ENCODE measurements at places on chromosomes 7 and 10.

DNA sequence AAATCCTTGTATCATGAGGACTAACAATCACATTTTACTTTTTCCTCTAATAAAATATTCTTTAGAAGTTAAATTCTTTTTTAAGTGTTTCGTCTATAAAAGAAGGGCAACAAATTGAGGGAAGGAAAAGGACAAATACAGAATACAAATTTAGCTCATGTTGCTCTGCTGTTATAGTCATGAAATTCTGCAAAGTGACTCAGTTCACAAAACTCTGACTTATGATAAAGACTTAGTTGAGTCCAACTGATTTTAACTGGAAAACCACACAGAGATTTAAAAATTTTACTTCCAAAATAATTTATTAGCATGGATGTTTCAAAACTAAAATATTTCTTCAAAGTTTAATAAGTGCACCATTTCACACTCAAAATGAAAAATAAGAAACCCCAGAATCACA, 75.0 kb upstream of the GPR22 start:
- no peak for DNase-seq

DNA sequence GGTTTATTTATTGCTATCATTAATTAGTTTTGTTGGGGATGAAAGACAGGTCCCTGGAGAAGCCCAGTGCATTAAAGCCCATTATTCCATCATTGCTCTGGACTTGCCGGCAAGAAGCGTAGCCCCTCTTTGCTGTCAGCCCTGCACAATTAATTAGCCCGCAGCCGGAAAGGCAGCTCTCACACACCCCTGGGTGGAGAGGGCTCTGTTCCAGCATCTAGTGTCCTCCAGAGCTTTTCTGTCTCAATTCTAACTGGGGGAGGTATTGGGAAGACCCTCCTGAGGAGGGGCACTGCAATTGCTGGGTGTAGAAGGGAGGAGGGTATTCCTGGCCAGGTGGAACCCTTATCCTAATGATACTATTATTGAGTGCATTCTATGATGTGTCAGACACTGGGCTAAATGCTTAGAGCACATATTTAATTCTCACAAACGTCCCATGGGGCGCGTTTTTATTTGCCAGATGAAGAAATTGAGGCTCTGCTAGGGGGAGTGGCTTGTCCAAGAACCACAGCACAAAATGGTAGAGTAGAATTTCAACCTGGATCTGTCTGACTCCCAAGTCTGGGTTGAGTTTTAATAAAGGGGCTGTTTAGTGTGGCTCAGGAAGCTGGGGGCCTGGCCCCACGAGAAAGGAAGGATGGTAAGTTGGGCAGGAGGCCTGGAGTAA, 148.1 kb upstream of the PCBD1 start:
- no peak for DNase-seq

DNA sequence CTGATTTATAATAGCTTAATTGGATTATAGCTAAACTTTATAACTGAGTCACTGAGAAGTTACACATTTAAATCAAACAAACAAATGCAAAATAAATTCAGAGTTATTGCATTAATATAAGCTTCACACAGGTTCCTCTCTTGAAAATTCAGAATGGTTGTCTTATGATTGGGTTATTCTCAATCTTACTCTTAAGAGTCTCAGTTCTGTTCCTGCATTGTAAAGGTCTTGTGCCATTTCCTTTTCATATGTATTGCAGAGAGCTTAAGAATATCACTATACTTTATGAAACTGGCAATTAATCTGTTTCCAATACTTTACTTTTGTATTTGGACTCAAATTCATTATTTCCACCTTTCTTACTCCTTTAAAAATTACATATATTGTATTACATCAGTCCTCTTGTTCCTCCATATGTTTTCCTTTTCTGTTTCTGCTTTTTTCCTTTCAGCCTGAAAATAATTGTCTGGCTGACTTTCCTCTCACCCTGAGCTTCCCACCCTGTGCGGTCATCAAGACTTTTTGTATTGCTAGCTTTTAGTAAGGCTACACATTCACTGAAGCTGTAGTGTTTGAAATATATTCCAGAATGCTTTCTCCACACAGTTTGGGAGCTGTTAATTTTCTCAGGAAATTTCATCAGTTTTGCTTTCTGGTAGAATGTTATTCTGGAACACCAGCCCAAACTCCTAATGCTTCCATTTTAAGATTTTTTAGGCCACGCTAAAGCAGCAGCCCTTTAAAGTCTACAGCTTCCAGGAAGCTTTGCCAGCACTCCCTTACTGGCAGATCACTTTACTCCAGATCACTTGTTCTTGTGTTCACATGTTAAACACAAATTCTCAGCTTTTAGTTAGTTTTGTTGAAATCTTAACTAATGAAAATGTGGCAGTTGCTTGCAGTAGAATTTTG, 139.4 kb downstream of the KCND2 start:
- DNase-seq = no peak

- no peak for DNase-seq
Observed at GRCh38 chr10:34092891-34093290, 722.2 kb downstream of the PARD3 start.

DNA sequence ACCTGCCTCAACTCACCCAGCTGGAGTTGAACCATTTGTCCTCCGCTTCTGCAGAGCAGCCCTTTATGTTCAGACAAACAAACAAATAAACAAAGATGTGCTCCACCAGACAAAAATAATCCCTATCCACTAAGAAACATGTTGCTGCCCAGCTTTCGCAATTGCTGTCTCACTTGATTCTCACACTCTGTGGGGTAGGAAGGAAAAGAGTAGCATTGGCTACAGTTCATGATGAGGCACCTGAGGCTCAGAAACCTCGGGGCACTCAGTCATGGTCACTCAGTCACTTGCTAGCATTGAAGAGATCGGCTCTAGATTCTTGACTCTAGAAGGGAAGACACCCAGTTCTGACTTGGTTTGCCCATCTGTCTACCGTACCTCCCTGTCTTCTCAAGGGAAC, 88.0 kb upstream of the ZMIZ1 start:
- DNase-seq = no peak

- no peak for DNase-seq
Observed at GRCh38 chr7:45573661-45574415, at the start of gene ADCY1. Gene ADCY1 (plus strand): TSS chr7:45574368. CDS start chr7:45574544, 176 bp downstream.

GRCh38 chr10:71836596-71836974, 14.5 kb downstream of the PSAP start:
- no peak for DNase-seq

DNA sequence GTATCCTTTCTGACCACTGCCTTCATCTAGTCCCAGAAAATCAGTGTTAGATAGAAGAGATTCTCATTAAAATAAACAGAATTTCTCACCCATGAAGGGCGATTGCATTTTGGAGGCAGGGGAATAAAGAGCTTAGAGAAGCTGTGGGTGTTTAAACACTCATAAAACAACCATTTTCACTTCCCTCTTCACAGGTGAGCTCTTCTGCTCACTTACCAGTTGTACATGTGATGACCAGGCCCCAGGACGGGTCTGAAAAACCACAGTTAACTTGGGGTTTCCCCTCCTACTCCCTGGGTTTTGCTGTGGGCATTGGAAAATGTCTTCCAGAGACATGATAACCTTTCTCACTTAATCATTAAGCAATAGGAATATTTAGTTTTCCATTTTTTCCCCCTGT, 411.6 kb upstream of the DPP6 start:
- no peak for DNase-seq

DNA sequence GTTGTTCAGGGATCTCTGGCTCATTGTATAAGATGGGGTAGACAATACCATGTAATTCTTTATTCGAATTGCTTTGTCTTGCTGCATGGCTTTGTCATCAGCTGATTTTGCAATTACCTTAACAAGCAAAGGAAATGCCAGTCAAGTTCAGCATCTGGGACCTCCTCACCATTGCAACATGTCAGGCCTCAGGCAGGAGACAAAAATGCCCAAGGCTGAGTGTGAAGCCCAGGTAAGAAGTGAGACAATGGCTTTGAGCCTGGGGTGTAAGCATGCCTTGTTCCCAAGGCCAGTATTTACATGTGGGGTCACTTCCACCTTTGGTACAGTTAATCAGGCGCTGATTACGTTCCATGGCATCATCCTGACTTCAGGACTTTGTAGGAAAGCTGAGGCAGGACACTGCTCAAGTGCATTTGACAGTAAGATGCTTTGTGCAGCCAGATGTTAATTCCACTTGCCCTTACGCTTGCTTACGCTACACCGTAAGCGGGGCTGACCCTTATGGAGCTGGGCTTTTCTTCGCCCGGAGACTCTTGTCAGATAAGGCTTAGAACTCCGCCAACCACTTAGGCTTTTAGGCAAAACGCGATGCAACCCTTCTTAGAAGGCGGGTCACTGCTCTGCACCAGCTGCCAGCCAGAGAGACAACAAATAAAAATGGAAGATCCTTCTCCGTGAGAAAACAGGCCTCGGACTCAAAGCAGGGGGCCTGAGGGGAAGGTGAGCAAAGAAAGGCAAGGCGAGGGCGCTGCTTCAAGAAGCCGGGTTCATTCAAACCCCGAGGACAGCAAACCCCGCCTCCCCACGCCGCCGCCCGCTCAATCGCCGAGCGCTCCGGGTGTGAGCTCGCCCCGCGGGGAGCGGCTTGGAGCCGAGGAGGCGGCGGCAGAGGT, 1.3 kb upstream of the SP4 start:
- no peak for DNase-seq

DNA sequence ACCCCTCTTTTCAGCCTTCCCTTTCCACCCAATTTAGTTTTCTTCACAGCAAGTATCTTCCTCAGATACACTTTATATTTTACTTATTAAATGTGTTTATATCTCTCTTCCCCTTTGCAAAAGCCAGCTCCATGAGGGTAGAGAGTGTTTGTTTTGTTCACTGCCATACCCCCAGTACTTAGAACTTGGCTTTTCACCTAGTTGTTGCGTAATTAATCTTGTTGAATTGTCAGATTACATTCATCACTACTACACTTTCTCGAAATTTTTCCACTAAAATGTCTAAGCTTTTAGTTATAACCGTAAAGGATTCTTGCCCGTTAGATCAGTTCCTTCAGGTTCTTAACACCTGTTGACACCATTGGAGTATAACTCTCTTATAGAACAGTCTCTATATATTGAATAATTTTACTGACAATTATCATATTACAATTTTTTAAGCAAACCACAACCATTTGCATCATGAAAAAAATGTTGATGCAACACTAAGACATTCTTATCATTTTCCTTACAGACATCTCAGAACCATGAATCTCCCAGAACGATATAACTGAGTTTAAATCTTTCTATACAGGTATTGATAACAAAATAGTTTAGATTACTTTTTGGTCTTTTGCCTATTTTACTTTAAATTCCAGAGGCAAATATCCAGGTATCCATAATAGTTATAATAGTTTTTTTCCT, 29.9 kb downstream of the VWDE start:
- DNase-seq = no peak

GRCh38 chr10:81996927-81997326, 121.9 kb downstream of the NRG3 start:
- DNase-seq = no peak

DNA sequence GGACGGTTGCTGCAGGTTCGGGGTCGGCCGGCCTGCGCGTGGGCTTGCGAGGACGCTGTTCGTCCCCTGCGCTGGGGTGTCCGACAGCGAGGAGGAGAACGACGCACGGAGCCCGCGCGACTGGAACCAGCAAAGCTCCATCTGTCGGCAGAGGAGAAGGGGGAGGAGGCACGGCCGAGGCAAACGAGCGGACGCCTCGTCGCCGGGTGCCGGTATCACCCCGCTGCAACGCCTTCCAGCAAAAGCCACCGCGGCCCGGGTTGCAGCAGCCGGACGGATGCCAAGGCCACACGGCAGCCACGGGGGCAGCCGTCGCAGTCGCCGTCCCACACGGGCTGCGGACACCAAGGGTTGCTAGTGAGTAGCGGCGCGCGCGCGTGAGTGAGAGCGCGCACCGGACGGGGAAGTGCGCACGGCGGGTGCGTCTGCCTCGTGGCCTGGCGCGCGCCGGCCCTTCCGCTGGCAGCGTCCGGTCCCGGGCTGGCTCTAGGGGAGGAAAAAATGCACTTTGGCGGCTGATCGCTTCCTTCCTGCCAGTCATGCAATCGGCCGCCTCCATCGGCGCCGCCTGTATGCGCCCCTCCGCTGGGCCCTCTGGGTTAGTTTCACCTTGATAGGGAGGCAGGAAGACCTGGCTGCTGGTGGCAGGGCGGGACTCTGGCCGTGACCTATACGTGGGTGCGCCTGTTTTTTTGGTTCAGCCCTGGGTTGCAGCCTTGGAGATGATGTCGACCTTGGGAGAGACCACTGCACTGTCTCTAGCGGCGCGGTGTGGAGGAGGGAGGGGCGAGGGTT, 434 bp downstream of the STAMBPL1 start:
- peak; percentile 6 for DNase-seq

DNA sequence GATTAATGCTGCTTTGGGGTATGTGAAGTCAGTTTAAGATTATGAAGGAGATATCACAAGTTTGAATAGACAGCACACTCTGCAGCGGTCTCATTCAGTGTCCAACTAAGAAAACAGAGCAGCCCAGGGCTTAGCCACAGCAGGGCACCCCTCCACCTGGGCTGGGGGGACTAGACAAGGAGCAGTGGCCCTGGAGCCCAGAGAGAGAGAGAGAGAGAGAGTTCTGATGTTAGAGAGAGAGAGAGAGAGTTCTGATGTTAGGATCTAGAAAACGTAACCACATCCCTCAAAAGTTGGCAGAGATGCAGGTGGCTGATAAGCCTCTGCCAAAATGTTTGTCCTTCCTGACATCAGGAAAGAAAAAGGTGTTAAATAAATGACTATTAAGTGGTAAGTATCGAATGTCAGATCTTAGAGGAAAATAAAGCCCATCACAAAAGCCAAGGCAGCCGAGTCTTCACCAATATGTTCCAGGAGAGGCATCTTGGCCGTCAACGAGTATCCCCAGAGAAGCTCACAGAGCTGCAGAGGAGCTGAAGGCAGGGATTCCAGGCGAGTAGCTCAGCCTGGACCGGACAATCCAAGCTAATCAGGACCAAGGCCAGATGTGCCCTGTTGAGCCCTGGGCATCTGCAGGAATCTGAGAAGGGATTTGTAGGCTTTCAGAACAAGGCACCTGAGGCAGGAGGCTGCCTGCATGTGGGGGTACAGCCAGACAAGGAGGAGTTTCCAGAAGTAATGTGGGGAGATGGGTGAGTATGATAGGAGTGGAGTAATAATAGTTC, 150.1 kb upstream of the TCF7L2 start:
- no peak for DNase-seq

- DNase-seq = no peak
Observed at GRCh38 chr10:17240616-17241015, 12.6 kb downstream of the VIM start.

- DNase-seq = no peak
Observed at GRCh38 chr7:120731271-120731670, 126.7 kb downstream of the TSPAN12 start.

DNA sequence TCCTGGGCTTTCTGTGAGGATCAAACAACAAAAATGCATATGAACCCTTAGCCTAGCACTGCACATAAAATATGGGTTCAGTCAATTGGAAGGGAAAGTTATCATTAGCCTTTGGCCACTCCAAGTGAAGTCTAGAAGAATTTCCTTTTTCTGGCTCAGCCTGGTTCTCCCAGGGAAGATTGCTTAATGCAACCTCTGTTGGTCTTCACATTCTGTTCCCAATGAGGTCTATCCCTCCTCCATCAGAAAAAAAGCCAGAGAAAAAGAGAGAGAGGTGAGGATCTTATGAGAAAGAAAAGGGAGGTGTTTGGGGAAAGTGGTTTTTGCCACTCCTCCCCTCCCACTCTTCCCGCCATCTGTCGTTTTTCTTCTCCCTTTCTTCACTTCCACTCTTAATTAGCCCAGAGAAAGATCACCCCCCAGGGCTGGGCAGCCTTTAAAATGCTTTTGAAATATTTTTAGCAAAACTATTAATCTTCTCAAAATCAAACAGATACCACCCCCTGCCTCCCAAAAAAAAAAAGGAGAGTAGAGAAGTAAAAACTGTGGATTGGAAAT, 31.1 kb downstream of the CPVL start:
- DNase-seq = no peak
